ENCODE measurements at places on chromosomes 7 and 10. TPM values are rescaled to one million over a fixed set of nuclear protein-coding genes. Genes with fewer than 3 reads are reported as not detected.

Gene AKR1E2
- 10.3 TPM for total RNA-seq

Gene MKI67
- 2.6 TPM for total RNA-seq

Gene ZSWIM8
- total RNA-seq = 129 TPM

DNA sequence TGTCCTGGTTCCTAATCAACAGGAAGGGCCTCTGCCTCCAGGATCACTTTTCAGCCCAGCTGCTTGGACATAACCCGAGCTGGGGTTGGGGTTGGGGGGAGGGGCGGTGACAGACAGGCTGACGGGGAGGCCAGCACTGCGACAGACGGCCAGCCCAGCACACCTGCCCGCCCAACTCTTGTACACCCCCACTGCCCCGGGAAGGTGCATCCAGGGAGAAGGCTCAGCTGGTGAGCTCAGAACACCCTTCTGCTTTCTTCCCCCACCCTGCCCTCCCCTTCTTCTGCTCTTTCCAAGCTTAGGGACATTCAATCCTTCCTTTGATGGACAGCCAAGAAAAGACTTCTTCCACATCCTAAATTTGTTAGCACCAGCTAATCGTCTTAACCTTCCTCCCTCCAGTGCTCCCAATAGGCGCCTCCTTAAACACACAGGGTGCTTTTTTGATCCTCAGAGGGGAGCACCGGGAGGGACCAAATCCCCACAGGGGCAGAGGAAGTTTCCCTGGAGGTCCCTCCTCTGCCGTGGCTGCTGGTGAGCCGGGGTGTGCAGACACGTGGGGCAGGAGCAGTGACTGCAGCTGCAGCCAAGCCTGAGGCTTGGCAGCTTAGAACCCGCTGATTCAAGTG, 44.7 kb downstream of the COL13A1 start:
- DNase-seq = no peak

GRCh38 chr7:47945261-47946015, 2.8 kb downstream of the PKD1L1 start:
- peak; percentile 70 for DNase-seq

DNA sequence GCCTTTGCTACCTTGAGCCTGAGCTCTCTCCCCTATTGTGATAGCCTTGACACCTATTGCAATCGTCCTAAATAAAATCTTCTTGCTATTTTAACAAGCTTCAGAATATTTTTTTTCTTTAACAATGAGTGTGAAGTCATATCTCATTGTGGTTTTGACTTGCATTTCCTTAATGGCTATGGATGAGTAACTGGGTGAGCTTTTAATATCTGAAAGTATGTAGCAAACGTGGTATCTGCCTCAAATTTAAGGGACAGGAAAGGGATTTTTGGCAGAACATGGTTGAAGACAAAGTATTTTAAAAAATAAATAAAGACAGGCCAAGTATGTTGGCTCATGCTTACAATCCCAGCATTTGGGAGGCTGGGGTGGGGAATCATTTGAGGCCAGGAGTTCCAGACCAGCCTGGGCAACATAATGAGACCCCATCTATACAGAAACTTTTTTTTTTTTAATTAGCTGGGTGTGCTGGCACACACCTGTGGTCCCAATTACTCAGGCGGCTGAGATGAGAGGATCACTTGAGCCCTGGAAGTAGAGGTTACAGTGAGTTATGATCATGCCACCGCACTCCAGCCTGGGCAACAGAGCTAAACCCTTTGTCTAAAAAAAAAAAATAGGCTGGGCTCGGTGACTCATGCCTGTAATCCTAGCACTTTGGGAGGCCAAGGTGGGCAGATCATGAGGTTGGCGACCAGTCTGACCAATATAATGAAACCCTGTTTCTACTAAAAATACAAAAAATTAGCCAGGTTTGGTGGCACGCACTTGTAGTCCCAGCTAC, 319.3 kb upstream of the NRP1 start:
- DNase-seq = no peak

- no peak for DNase-seq
Observed at GRCh38 chr10:28585076-28585475, 52.2 kb downstream of the WAC start.

Data from ureter (tissue), 1 donor.